ENCODE measurements at places on chromosomes 3 and 15.

DNA sequence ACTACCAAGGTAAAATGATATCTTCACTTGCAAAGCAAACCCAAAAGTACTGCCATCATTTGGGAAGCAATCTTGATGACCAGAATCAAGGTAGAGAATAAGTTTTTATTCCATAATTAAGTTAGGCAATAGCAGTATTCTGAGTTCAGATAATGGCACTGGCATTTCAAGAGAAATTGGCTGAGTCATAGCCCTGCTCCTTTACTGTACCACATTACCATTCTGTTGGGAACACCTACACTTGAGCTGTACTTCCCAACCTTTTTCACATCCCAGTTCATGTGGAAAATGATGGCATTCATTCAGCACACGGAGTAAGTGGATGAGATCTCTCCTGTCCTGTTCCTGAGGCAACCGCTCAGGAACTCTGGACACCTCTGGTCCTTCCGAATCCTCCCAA lies 311.6 kb upstream of the TPRG1 start:
- no peak for DNase-seq

DNA sequence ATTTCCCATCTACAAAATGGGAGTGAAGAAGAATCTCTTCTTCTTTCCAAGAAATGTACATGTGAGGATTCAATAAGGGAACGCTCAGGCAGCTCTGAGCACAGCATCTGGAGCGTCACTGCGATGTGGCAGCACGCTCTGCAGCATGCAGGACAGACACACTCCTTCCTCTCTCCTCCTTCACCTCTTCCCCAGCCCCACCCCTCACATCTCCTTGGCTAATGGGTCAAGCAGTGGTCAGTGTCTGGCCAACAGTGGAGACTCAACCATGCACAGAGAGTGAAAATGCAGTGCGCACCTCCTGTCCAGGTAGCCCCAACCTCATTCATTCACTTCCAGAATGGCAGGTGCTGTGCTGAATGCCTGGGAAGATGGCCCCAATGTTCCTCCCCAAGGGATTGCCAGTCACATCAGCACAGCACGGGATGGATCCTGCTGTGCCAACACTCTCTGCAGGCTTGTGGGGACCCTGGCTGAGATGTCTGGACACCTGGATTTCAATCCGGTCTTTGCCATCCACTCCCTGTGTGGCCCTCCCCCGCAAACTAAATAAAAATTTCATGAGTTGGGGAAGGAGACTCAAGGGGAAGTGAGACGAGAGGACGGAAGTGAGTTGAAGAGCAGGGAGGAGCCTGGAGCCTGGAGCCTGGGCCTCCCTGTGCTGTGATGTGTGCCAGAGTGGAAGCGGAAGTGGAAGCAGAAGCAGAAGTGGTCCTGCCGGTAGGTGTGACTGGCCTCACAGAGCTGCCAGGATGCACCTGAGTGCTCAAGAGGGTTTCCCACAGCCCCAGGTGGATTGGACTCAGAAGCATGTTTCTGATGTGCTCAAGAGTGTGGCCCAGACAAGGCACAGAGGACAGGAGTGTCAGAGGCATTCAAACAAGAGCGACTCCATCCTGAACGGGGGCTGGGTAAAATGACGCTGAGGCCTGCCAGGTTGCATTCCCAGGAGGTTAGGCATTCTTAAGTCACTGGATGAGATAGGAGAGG lies 163.9 kb downstream of the SMAD6 start:
- DNase-seq, result no peak

DNA sequence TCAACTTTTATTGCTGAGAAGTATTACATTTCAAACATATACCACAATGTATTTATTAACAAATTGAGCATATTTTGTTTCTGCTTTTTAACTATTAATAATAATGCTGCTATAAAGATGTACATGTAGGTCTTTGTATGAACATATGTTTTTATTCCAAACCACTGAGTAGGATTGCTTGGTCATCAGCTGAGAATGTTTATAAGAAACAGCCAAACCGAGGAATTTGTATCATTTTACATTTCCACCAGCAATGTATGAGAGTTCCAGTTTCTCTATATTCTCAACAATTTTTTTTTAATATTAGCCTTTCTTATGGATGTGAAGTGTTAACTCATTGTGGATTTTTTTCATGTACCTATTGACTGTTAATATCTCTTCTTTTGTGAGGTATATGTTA lies 119.5 kb upstream of the MDFIC2 start:
- DNase-seq, result no peak

- DNase-seq, result no peak
Measured at GRCh38 chr15:62901087-62901486, 141.5 kb upstream of the TPM1 start.

- no peak for DNase-seq
Measured at GRCh38 chr3:1664266-1664665, 434.4 kb upstream of the CNTN4 start.

- no peak for DNase-seq
Measured at GRCh38 chr3:166270429-166270828, 433.2 kb upstream of the BCHE start.

- DNase-seq, result no peak
Measured at GRCh38 chr3:134871818-134872217, 76.8 kb downstream of the EPHB1 start.

DNA sequence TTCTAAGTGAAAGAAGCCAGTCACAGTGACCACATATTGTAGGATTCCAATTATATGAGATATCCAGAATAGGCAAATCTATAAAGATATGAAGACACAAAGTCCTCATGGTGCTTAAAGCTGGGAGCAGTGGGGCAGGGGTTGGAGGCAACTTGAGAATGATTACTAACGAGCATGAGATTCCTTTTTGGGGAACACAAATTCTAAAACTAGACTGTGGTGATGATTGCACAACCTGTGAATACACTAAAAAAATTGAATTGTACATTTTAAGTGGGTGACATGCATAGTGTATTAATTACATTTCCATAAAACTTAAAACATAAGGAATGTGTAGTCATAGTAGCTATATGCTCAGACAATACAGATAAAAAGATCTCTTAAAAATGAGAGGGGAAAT lies 103.2 kb downstream of the DPH6 start:
- DNase-seq, result no peak

DNA sequence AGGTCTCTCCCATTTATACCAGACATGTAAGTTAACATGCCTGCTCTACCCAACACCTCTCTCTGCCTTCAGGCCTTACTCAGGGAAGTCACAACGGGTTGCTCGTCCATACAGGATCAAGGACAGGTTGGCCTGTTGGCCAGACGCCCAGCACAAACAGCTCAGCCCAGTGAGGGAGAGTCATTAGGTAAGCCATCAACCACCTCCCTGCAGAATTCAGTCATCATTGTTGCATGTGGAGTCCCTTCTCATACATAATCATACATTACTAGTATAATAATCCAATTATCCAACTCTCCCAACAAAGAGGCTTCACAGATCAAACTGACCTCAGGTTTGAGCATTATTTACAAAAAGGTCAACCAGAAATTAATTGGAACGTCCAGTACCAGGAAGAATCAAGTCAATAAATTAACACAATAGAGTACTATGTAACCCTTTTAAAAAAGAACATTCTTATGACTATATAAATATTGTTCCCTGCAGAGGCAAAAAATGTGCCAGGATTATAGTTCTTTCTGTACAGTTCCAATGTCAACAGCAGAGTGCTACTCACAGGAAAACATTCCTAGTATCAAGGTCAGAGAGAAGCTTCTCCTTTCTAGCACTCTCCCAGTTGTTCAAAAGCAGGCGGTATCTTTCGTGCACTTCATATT lies 33.2 kb downstream of the HOMER2 start:
- DNase-seq, result no peak

DNA sequence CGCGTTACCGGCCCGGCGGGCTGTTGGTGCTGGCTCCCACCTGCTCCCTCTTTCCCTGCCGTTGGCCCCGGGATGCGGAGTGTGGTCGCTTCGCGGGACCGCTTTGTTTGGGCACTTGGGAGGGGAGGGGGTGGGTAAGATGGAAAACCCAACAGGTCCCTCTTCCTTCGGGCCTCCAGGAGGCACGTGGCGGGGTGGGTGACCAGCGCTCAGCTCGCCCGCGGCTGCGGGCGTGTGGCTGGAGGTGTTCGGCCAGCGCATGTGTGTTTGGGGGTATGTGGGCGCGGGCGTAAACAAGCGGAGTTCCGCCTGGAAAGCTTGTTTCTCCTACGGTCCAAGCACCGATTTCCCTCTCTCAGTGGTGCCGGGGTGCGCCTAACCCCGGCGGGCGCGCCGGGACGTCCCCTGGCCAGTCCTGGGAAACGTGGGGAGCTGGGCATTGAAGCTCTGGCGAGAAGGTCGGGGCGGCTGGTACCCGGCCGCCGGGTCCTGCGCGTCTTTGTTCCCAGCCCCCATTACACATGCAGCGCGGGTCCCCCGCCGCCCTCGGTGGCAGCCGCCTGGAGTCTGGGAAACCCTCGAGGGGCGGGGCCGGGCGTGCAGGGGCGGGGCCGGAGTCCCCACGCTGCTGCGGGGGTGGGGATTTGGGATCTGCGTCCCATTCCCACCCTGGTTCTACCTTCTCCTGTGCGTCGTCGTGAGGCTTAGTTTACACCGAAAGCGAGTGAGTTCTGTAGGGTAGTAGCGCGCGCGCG lies 1.4 kb downstream of the ACVR2B start:
- DNase-seq, result no peak

GRCh38 chr3:31004025-31004678 lies 109.7 kb upstream of the GADL1 start:
- DNase-seq, result no peak

GRCh38 chr15:85854345-85855097 lies 59.8 kb upstream of the KLHL25 start:
- DNase-seq, result peak; percentile 37

DNA sequence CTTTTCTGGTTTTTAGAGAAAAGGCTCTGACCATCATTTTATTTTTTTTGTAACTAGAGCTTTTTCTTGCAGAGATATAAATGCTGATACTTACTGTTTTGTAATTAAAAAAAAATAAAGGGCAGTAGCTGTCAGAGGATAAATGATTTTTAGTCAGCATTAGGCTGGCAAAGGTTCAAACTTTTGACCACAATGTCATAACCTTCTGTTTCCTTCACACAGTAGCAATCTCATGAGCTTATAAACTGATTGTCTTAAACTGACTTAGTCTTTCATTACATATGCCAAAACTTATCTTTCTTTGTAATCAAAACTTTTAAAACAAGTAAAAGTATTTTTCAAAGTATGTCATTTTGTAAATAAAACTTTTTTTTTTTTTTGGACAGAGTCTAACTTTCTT lies 841.9 kb downstream of the OTOL1 start:
- DNase-seq, result no peak

DNA sequence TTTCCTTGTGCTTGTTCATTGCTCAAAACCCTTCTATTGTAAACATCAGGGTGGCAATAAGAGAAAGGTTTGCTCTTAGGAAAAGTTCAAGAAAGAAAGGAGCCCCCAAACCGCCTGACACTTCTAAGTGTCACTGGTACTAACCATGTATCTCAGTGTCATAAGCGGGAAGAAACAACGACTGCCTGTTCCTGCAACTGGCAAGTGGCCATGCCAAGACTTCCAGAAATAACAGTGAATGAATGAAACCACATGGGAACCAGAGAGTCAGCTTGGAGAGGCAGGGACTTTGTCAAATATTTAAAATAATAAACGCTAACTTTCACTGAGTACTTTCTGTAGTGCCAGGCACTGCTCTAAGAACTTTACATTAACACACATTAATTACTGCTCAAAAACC lies 1.1 kb downstream of the PLSCR2 start:
- DNase-seq, result no peak

- DNase-seq, result no peak
Measured at GRCh38 chr3:146247911-146248310, 3.0 kb downstream of the PLSCR4 start.

All from effector memory CD4-positive, alpha-beta T cell (primary cell).